ENCODE measurements at places on chromosomes 7 and 10.

DNA sequence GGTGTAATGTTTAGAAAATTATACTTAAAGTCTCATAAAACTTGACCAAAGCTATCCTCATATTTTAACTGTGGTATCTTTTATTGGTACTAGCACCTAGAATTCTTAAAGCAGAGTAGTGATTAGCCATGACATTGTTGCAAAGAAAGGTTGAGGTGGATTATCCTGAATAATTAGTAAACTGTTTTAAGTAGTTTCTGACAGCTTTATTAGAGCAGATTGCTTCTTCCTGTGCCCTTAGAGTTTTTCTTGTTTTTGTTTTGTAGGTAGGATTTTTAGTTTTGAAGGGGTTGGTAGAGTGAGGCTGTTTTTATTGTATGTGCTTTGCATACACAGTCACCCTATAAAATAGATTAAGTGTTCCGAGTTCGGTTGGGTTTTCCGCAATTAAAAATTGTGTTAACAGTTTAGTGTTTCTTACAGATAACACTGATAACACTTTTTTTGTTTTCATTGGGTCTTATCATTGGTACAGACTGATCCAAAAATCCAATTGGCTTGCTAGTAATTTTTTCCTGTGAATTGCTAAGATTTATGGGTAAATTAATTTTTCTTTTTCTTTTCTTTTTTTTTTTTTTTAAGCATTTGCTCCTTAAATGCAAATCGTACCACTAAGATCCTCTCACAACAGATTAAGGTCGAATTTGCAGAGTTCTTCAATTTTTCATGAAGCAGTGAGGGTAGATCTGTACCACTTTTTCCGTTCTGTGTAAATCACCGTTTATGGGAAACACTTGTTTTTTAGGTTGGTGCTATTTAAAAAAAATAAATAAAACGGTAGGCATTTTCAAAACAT is 2.1 kb upstream of the PBLD start:
- DNase-seq = no peak

GRCh38 chr10:113345826-113346624 is 206.8 kb upstream of the HABP2 start:
- DNase-seq = no peak

DNA sequence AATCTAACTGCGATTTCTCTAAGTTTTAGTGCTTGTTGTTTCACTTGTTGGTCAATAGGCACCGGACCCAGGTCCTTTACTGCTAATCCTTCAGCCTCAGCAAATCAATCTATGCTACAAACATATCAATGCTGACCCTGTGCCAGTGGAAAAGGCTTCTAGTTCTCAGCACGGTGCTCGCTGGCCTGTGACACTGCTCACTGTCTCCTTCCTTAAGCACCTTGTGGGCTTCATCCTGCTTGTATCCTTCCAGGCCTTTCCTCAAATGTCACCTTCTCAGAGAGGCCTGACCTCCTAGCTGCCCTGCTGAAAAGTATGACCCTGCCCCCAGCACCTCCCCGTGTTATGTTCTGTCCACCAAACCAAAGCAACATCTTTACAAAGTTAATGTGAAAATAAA is 201.2 kb upstream of the FRMD4A start:
- no peak for DNase-seq

DNA sequence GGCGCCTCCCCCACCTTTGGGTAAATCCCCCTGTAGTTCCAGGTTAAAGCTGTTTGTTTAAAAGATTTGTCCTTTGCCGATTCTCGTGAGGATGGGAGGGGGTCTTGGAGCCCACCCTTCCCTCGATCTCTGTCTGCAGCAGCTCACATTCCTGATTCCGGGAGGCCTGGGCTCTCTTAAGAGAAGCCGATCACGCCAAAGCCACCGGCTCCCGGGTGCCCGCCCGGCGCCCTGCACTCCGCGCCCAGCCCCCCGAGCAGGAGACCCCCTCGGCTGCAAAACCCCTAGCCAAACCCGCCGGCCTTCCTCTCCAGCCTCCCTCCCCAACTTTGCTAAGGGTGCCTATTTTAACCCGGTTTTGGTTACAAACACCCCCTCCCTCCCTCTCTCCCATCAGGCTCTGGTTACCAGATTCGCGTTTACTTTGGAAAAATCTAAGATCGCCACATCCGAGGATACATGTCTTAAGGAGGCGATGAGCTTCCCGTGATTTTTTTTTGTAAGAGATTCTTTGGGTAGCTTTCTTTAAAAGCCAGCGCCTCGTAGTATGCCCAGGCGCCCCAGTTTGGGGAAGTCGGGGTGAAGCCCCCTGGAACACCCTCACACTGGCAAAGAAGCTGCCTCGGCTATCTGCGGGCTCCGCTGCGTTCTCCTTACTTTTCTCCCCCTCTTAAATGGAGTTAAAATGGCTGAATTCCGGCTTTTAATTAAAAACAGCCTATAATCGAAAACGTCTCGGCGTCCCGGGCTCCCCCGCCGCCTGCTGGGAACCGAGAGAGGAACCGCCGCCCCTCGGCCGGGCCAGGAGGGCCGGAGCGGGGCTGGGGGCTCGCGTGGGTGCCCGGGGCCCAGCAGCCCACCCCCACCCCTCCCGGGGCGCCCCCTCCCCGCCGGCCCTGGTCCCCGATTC is 983 bp downstream of the TNRC18 start:
- peak; percentile 40 for DNase-seq

DNA sequence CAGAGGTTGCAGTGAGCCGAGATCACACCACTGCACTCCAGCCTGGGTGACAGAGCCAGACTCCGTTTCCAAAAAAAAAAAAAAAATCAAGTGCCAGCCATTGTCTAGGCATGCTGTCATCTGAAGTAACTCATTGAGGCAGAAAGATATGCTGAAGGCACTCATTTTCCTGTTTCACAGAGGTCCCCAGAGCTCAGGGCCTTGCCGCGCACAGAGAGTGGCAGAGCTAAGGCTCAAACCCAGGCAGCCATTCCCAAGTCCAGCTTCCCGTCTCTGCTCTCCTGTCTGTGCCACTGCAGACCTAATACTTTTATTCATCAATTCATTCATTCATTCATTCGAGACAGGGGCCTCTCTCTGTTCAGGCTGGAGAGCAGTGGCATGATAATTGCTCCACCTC is 3.5 kb downstream of the GRIFIN start:
- DNase-seq = no peak

- DNase-seq = no peak
Measured at GRCh38 chr7:22885797-22886261, 63.2 kb upstream of the TOMM7 start.

GRCh38 chr7:103001210-103001609 is 73.4 kb downstream of the FBXL13 start:
- DNase-seq = no peak

DNA sequence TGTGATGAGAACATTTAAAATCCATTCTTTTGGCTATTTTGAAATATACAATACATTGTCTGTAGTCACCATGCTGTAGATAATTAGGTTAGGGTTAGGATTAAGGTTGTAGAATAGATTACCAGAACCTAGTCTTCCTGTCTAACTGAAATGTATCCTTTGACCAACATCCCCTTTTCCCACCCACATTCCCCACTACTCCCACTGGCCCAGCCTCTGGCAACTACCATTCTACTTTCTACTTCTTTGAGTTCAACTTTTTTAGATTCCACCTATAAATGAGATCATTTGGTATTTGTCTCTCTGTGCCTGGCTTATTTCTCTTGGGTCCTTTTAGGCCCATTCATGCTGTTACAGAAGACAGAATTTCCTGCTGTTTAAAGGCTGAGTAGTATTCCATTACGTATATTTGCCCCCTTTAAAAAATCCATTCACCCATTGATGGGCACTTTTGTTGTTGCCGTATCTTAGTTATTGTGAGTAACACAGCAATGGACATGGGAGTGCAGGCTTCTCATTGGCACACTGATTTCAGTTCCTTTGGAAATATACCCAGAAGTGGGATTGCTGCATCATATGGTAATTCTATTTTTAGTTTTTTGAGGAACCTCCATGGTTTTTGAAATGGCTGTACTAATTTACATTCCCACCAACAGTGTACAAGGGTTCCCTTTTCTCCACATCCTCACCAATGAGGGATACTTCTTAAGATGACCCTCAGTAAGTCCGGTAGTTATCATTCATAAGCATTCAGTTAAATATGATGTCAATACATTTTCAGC is 104.0 kb downstream of the RALA start:
- no peak for DNase-seq

DNA sequence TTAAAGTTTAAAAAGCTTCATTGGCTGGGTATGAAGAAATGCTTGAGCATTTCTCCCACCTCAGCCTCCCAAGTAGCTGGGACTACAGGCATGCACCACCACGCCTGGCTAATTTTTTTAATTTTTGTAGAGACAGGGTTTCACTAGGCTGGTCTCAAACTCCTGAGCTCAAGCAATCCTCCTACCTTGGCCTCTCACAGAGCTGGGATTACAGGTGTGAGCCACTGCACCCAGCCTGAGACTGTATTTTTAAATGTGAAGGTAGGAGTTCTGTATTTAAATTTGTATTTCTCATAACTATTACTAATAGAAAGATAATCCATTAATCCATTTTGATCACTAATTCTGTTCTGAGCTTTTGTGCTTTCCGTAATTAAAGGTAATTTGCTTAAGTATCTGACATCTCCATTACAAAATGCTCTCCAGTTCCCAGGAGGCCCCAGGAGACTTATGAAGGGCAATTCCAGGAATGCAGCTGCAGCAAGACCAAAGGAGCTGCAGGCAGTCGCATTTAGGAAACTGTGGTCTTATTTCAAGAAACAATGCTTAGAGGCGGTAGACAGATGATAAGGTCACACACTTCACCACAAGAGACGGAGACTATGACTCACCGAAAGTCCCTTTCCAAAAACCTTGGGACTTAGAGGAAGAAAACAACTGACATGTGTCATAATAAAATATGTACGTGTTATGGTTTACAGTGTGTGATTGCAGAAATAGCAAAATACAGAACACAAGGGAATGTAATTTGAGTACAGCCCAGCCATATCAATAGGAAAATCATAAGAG is 23.3 kb downstream of the YAE1 start:
- DNase-seq = peak; percentile 90

GRCh38 chr10:52056291-52056690 is 257.8 kb upstream of the DKK1 start:
- DNase-seq = no peak

DNA sequence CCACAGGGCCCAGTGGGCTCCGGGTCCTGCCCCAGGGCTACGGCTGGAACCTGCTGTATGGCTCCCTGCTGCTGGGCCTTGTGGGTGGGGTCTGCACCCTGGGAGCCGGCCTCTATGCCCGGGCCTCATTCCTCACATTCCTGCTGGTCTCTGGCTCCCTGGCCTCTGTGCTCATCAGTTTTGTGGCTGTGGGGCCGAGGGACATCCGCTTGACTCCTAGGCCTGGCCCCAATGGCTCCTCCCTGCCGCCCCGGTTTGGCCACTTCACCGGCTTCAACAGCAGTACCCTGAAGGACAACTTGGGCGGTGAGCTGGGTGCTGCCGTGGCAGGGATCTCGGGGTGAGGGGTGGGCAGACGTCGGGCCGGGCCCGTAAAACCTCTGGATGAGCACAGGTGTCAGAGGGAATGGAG is 4.4 kb downstream of the SLC12A9 start:
- DNase-seq = no peak

DNA sequence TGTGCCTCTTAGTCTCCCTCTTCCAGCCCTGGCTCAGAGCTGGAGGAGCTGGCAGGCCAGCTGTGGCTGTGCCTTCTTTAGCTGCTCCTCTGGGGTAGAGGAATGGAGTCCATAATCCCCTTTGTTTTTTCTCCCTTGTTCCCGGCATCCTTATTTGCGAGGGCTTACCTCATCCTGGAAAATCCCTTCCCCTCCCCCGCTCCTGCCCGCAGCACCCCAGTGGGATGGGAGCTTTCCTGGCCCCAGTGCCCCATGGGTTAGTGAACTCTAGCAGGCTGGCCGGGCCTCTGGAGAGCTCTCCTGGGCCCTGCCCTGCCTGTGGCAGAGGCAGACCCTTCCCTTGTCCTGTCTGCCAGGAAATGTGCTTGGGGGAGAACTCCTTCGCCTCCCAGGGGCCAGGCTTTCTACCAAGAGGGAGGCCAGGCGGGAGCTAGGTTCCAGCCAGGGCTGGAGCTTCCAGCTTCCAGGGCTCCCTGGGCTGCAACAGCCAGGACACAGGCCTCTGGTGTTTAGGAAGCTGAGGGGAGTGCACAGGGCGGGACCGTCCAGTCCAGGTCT is 16.5 kb upstream of the TRIM8 start:
- peak; percentile 86 for DNase-seq
